ENCODE measurements at places on chromosomes 5 and 9.

DNA sequence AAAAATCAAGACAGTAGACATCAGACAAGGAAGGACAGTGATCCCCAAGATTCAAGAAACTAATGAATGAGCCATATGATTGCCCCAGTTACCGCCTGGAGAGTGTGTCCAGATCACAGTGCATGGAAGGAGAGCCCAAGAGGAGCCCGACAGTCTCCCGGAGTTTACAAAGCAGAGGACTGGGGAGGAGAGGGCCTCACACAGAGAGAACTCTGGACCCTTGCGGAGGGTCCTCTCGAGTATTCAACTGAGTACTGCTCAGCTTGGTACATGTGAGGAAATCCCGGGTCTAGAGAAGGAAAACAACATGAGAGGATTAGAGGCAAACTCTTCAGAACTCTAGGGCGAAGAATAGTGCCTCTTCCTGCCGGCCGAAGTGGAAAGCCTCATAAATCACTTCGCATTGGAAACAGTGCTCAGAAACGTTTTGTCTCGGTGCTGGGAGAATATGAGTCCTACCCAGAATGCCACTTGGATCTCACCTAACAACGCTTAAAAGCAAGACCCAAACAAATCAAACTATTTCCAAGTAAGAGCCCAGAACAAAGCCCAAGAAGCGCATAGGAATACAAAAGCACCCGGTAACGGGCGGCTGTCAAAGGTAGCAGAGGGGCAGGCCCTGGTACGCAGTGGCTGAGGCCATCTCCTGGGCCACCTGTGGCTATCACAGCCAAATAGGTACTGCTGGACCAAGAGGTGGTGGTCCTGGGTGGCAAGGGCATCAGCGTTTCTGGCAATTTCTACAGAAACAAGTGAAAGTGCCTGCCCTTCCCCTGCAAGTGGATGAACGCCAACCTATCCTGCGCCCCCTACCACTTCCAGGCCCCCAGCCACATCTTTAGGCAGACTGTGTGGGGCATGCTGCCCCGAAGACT lies 36.0 kb downstream of the FAM78A start:
- no peak for DNase-seq

- DNase-seq, result no peak
Observed at GRCh38 chr9:120383999-120384924, 195.7 kb downstream of the CDK5RAP2 start.

DNA sequence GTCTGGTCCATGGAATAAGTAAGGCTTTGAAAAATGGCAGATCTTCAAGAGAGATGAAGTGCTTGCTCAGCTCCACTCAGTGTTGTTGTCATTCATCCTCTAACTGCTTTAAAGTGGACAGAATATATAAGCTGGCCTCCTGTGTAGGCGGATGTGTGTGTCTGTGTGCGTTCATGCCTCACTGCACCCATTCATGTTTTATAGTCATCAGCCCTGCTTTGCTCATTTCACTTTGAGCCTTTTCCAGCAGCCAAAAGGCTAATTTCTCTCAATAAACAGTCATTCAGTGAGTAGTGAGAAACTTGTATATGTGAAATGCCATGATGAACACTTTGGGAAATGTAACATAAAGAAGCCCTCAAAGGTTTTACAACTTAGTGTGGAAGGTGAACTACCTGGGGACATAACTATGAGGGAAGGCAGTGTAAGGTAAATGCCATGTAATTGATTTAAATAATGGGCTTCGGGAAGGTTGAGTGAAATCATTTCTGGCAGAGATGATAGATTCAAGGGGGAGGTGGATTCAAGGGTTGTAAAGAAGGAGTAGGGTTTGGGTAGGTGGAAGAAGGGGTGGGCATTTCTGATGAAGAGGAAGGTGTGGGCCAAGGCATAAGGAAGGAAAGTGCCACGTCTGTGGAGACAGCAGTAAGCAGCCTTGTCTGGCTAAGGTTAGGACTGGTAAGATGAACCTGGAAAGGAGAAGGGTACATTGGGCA lies 15.7 kb downstream of the TTC23L start:
- no peak for DNase-seq

DNA sequence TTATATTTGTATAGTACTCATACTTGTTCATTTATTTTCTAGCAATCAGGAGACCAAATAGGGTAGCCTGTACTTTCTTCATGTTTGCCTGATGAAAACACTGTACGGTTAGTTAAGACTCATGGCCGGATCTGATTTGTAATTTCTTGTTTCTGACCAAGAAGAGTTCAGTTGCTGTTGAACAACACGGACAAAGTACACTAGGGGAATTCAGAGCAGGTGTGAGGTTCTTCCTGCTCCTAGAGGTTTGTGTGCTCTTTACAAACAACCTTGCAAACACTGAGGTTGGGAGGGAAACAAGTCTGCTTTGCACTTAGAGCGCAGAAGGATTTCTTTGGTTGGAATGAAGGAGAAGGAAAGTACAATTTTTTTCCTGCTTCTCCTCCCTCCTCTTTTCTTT lies 69.7 kb downstream of the TRIO start:
- no peak for DNase-seq

- no peak for DNase-seq
Observed at GRCh38 chr5:173454736-173455598, 126.8 kb upstream of the STC2 start.

DNA sequence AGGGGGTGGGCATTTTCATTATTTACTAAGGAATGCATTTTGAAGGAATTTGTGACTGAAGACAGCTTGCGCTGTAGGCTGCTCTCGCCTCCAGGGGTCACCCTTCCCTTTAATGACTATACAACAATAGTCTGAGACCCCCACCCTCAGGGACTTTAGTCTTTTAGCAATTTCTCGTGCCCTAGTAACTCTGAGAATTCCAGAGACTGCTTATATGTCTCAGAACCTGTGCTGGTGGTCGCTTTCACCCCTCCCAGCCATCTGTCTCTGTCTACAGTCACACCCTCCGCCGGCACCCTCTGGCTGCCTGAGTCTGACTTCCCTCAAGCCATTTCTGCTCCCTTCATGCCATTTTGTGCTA lies 671.4 kb downstream of the NR2F1-AS1 start:
- no peak for DNase-seq

DNA sequence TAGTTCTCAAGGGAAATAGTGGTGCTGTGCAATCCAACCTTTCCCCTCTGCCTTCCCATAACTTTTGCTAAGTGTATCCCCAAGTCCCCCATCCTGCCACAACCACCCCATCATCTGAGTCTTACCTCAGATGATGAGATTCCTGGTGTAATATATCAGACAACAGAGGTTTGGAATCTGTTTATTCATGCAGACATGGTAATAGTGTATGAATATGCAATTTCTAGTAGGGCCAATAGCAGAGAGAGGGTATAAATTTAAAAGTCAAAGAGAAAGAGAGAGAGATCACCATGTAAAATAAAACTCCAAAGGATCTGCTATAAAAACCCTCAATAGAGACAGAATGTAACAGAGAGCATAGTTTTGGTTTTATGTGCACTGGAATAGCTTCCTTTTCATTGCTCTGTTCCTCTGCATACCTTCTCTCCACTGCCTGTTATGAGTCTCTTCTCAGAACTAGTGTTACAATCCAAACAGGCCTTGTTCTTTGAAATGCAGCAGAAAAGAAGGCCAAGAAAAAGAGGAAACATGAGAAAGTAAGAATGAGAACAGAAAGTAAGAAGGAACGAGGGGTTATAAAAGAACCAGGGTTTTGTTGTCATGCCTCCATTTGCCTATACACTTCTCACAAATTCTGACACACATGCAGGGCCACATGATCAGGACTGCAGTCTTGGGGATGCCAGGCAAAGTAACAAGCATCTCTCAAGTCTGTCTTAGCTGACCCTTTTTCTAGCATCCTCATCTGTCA lies 278.0 kb downstream of the CETN3 start:
- DNase-seq, result no peak

DNA sequence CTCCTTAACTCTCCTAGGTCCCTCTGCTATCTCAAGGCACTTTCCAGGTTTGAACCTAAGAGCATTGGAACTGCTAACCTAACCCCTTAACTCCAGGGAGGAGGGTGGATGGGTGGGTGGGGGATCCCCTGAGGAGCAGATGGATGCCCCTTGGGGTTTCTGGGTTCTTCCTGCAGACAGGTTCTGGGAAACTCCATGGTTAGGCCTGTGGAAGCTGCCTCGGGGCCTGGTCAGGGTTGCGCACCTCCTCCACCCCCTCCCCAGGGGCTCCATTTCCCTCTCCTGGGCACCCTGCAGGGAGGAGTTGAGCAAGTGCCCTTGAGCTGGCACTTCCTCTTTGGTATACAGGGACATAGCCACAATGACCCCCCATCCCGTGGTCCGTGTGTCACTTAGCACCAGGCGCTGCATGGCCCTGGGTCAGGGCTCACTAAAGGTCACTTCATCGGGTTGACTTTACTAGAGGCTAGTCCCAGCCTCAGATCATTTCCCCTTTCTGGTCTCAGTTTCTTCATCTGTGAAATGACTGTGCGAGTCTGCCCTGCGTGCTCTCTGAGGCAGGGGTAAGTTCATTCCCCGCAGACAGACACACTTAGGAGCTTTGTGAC lies 16.0 kb downstream of the CXXC5 start:
- DNase-seq, result no peak

DNA sequence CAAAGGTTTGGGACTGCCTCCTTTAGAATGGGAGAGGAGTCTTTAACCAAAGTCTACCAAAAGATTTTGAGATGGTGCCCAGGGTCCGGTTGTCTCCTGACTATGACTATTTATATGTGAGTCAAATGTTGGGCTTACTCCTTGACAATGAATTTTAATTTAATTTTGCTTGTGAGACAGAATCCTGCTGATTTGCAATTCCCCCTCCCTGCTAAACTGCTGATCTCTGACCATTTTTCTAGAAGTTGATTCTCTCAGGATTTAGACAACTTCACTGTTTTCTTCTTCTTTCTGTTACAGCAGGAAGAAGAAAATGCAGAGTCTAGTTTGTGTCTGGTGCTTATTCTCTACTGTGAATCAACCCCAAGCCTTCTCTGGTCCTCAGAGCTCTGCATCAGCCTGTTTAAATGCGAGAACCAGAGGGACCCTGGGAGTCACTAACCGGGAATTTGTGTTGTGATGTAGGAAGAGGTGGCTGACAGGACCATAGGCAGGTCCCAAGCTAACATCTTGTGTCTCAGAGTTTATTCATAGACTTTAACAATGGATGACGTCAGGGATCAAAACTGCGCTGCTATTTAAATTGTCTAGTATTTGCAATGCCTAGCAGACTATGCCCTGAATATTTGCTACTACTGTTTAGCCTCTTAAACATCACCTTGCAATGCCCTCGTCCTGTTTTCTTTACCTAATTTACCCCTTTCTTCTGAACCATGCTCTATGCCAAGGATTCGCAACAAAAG lies 124.0 kb upstream of the TAF11L2 start:
- no peak for DNase-seq

- no peak for DNase-seq
Observed at GRCh38 chr5:76372323-76373054, 30.6 kb upstream of the IQGAP2 start.

- DNase-seq, result no peak
Observed at GRCh38 chr5:112696786-112697185, 40.9 kb upstream of the APC start.

- no peak for DNase-seq
Observed at GRCh38 chr5:103424026-103424425, 138.6 kb downstream of the NUDT12 start.

- no peak for DNase-seq
Observed at GRCh38 chr5:55865831-55866230, 14.7 kb downstream of the IL31RA start.

GRCh38 chr9:68492806-68493205 lies 47.9 kb downstream of the TMEM252 start:
- DNase-seq, result no peak

DNA sequence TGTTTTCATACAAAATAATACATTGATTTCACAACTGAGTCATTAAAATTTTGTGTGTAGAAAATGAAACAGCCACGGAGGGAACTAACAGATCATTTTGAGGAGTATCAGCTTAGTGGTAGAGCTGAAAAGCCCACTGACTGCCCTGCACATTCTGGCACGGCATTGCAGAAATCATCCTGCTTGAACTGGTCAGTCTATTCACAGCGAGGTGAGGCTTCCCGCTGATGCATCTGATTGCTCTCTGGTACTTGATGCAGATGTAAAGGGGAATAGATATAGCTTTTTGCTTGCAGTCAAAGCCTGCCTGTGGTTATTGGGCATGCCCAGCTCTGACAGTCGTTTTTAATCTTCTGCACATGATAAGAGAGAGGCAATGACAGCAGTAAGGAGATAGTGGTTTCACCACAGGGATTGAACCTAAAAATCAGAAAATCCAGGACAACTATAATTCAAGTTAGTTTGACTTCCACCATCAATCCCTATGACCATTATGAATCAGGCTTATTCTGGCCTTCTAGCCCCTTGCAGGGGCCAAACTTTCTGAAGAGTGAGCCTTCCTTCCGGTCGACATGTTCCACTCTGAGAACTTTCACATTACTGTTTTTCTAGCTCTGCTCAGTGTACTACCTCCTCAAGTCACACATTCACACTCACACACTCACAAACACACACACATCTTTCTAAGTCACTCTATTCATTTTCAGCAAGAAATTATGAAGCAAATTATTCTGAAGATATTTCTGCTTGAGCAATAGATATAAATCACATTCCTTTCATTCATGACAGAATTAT lies 782.8 kb upstream of the NUDT12 start:
- DNase-seq, result no peak

DNA sequence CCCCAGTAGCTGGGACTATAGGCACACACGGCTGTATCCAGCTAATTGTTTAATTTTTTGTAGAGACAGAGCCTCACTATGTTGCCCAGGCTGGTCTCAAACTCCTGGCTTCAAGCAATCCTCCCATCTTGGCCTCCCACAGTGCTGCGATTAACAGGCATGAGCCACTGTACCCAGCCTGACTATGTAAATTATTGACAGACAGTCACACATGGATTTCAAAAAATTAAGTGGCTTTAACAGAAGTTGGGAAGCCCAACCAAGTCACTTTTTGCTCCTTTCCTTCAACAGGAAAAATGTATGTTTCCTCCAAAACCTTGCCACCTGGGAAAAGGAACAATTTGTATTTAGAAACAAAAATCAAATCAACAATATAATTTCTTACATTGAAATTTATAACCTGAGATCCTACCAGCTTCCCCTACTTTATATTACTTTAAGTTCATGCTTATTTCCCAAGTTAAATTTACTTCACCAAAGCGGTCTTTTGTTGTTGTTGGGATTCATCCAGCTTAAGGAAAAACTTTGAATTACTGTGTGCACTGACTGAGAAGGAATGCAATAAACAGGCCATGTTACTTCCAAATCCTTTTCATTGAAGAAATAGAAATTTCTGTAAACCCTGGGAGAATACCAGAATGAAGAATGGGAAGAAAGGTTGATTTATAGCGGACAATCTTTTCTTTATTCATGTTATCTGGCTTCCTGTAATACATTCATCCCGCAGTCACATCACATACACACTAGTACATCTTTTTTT lies 8.6 kb downstream of the PCA3 start:
- DNase-seq, result no peak

- no peak for DNase-seq
Observed at GRCh38 chr5:148085977-148086705, 22.4 kb downstream of the SPINK5 start.

DNA sequence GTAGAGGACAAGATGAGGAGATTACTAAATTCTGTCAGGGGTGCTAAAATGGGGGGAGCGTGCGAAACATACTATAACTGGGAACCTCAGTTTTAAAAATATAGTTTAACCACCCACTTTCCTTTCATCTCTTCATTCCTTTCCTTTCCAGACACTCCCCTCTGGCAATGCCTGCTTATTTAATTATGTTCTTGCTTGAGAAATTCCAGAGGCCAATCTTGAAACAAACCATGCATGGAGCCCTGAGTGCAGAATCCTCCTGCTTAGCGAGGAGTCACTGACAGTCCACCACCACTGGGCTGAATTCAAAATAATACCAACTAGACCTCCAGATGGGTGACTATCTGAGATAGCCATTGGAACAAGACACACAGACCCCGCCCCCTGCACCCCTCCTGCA lies 29.7 kb upstream of the C9orf72 start:
- DNase-seq, result no peak

GRCh38 chr9:129108805-129109536 lies 1.6 kb downstream of the CRAT start:
- DNase-seq, result no peak

Measured in D721Med (cell line).